ENCODE measurements at places on chromosomes 12 and 14.

DNA sequence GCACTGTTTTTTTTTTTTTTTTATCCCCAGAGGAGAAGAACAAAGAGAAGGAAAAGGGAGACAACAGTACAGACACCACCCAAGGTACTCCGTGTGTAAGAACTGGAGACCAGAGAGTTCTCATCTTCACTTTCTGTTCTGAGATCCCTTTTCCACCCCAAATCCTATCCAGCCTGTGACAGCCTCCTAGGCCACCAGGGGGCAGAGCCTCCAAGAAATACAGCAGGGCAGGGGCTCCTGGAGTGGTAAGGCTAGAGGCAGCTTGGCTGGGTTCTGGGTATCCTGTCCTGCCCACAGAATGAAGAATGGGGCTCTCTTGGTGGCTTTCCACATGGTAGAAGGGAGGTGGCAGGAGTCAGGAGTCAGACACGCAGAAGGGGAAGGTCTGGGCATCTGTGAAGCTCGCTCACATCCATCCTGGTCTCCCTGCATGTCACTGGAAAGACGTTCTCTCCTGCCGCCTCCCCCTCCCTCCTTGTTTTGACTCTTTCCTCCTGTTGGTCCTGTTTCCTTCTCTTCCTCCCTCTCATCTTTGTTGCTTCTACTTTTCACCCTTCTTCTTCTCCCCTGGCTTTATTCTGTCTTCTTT, 12.0 kb downstream of the CLSTN3 start:
- peak; percentile 68 for DNase-seq

GRCh38 chr14:102965971-102966655, 43.6 kb downstream of the AMN start:
- DNase-seq: no peak

- DNase-seq: no peak
Measured at GRCh38 chr12:106754331-106754730, 20.2 kb upstream of the RIC8B start.

GRCh38 chr14:96271421-96271762, 15.4 kb downstream of the BDKRB1 start:
- no peak for DNase-seq

DNA sequence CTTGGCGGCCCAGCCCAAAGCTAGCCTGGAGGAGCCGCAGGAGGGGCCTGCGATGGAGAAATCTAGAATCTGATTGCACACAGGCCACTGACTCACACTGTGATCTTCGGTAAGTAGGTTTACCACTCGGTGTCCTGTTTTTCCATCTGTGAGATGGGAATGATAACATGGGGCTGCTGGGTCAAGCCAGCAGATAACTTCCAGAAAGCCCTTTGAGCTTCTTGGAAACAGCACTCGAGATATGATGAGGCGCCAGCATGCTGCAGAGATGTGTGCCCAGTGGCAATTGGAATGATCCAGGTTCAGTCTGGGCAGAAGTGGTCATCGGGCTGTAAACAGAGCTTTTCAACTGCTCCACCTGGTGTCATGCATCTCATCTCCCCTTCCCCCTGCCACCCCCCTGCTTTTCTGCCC, 771.3 kb upstream of the TBX3 start:
- peak; percentile 87 for DNase-seq

DNA sequence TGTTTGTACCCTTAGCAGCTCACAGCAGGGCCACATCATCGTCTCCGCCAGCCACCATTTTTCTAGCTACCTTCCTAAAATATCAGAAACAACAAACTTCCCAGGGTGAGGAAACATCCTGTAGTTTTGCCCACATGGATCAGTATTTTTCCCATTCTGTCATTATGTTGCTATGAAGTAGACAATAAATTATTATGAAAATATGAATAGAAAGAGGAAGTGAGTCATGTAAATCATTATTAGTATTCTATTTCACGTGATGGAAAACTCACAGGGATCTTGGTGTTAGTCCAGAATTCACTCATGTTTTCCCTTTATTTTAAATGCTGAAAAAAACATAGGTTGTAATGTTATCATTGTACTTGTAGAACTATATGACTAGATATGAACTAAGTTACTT, 319.4 kb downstream of the SYT1 start:
- no peak for DNase-seq

DNA sequence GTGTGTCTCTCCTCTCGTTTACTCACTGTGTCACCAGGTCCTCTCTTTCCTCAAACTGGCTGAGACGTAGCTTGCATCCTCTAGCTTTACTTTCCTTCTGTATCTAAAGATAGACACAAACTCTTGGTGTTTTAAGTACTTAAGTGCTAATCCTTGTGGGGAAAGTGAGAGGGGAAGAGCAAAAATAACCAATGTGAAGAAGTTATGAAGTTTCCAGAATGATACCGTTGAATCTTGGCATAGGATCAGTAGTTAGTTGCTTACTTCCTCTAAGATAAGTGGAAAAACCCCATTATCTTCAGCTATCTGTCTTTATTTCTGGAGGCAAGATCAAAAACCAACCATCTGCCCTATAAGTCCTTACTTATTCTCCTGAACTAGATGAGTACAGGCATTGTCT, 10.6 kb downstream of the FAR2 start:
- DNase-seq: no peak

- DNase-seq: peak; percentile 88
Measured at GRCh38 chr12:16939871-16940306, 333.9 kb upstream of the LMO3 start.

DNA sequence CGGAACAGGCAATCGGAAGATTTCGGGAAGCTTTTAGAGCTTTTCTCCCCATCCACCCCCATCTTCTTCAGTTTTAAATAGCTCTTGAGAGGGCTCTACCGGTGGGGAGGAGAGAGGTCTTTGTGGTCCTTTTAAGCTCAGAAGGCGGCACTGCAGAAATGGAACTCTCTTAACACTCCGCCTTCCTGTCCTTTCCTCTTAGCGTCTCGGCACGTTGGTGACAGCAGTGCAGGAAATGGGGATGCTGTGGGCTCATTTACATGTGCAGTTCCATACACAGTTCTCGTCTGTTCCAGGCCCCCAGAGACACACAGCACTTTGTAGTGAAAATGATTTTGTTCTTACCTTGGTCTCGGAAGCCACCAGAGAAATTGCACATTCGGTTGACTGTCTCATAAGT, 50.4 kb upstream of the RIN3 start:
- DNase-seq: no peak

DNA sequence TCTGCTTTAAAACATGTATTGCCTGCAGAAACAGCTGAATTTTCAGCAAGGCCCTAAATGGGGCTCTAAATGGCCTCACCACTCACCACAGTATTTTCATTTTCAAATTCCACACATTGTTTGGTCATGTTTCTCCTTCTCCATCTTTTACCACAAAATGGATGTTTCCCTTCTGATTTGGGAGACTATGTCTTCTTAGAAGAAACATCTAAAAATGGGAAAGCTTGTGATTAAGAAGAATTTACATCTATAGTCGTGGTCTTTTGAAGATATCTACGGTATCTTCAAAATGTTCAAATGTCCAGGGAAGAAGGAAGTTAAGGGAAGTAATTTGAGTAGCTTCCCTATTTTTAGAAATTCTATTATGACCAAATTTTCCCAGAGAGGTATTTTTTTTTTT, 20.7 kb upstream of the TUBA1C start:
- no peak for DNase-seq

DNA sequence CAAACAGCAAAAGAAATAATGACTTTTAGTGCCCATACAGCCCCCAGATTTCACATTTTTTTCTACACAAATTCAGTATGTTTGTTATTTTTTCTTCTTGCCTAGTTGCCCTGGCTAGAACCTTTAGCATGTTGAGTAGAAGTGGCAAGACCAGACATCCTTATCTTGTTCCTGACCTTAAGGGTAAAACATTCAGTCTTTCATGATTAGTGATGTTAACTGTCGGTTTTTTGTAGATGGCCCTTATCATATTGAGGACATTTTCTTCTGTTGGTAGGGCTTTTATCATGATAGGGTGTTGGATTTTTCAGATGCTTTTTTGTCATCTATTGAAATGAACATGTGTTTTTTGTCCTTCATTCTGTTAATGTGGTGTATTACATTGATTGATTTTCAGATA, 17.1 kb downstream of the IRAK3 start:
- no peak for DNase-seq

DNA sequence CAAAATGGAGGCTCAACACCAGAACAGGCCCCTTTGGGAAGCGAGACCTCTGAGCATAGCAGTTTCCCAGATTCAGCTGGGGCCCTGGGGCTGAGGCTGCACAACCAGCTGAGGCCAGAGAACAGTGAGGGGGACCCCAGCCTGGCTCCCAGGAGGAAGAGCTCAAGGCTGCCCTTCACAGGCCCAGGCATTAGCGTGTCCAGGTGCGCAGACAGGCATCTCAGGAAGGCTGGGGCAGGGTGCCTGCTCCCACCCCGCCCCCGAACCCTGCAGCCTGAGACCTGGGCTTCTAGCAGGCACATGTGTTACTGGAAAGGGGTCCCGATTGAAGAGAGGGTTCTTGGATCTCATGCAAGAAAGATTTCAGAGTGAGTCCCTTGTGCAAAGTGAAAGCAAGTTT, 27.2 kb downstream of the CALM1 start:
- no peak for DNase-seq

DNA sequence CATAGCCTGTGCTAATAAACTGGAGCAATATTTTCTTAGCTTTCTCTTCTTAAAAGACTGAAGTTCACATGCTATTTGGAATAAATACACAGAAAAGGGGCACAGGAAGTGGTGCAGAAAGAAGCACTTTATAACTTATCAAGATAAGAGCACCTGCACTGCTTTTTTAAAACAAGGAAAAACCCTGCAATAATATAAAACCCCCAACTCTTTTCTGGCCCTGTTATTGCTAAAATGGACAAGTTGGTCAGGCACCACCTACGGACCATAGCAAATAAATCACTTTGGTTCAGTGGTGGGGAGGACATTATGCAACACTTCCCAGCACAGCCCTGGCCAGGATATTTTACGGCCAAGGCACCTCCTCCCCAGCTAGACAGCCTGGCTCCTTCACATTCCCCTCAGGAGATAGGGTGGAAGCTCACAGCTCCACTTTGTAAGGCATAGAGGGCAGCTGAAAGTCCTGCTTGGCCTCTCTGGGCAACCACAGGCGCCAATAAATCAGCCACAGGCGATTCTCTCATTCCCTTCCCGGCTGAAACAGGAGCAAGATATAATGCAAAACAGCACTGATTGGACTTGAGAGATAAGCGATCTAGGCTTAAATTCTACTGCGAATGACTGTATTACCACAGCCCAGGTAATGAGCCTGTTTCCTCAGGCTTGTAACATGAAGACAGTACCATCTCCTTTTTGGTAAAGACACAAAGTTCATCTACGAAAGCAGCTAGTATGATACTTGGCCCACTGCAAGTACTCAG, 2.0 kb downstream of the ZBTB25 start:
- peak; percentile 92 for DNase-seq

DNA sequence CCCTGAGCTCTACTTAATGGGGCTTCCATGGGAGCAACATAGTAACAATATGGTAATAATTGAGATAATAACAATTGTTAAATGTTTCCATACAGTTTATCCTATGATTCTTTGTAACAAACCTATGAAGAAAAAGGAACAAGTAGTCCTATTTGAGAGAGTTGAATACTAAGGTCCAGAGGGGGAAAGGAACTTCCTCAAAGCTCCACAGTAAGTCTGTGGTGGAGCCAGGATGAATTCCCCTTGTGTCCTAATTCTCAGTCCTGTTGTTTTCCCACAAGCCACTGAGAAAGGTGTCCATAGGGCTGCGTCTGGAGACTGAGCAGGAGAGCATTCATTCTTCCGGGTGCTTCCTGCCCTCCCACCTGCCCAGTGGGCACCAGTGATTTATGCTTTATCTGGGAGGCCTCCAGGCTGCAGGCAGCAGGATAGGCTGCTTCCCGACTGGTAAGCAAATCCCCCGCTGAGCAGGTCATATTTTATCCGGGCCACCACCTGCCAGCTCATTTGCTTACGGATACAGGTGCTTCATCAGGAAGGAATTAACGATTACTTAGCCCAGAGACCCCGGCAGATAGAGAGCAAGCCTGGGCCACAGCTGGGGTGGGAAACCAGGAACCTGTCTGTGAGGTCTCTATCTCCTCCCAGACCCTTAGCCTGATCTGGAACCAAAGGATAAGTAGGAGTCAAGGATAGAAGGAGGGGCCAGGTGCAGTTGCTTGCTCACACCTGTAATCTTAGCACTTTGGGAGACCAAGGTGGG, 33.9 kb upstream of the FAM222A start:
- no peak for DNase-seq

- no peak for DNase-seq
Measured at GRCh38 chr14:80718940-80719339, 222.6 kb downstream of the CEP128 start.

DNA sequence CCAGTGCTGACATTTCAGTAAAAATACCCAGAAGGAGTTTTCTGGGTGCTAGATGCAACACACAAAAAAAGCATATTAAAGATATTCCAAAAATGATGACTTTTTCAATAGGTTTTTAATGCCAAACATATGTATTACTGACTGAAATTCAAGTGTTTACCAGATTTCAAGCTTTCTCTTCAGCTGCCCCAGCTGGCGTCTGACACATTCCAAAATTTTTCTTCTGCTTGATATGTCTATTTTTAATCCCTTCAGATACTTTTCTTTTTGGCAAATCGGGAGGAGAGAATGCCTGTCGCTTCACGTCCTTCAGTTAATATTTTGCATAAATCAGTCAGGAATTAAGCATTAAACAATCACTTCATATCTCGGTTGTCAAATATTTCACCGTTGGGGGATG, 7.1 kb upstream of the CCDC60 start:
- no peak for DNase-seq

DNA sequence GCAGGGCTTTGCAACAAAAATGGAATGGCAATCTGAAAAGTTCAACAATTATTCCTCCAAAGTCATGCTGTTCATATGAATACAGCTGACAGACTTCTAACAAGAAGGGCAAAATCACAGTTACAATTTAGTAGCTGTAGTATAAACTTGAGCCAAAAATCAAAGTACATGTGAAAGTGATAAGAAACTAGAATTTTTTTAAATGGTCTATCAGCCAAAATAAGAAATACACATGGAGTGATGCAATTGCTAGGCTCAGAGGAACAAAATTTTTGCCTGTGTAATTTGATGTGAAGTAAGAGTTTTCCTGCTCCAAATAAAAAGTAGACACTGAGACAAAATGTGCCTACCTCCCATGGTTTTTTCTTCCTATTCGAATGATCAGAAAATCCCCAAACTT, 167.7 kb upstream of the CDKN3 start:
- no peak for DNase-seq

DNA sequence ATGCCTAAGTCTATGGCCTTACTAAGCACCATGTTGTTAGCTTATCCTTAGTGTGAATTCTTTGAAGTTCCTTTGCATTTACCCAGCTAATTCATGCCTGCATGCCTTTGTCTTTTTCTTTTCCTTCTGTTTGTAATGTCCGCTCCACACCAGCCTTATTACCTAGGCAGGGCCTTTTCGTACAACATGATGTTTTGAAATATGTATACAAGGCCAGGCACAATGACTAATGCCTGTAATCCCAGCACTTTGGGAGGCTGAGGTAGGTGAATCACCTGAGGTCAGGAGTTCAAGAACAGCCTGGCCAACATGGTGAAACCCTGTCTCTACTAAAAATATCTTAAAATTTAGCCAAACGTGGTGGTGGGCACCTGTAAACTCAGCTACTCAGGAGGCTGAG, 1636.5 kb upstream of the SEL1L start:
- no peak for DNase-seq

- no peak for DNase-seq
Measured at GRCh38 chr12:53235164-53235563, 3.2 kb upstream of the RARG start.

Measured in ELF-1 (cell line).